ENCODE measurements at places on chromosomes 4 and X.

- DNase-seq: no peak
These were observed 911.2 kb downstream of the FSTL5 start for GRCh38 chr4:161252520-161253141.

GRCh38 chr4:108205859-108206258 is 37.1 kb upstream of the LEF1 start:
- no peak for DNase-seq

- no peak for DNase-seq
These were observed 127.1 kb downstream of the FBXO8 start for GRCh38 chr4:174156239-174156826.

GRCh38 chr4:140312100-140312499 is 61.3 kb upstream of the SCOC start:
- no peak for DNase-seq

DNA sequence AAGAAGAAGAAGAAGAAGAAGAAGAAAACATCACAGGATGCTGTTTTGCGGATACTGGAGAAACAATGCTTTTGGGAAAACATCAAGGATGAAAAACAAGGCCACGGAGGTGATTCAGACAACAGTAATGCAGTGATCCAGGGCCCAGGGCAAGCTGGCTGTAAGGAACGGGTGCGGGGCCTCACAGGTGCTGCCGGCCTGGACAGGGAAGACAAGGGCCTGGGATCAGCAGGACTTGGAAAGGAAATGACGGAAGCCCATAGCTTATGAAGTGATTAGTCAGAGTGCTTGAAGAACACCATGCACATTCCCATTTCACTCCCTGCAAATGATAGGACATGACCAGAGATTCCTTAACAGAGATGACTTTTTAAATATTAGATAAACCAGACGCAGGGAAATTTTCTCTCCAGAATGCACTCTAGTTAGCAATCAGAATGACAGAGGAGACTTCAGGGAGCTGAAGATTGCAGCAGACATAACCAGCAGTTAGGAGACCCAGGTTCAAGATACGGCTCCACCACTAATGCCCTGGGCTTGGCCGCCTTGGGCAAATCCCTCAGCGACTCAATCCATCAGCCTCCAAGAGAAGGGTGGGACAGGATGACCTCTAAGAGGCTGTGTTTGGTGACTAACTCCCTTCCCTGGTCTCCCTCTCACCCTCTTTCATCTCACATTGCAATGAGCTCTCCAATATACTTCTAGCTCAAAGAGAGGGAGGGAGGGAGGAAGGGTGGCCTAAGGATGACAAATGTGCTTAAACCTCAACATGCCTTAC is 54.1 kb downstream of the APBB2 start:
- no peak for DNase-seq

DNA sequence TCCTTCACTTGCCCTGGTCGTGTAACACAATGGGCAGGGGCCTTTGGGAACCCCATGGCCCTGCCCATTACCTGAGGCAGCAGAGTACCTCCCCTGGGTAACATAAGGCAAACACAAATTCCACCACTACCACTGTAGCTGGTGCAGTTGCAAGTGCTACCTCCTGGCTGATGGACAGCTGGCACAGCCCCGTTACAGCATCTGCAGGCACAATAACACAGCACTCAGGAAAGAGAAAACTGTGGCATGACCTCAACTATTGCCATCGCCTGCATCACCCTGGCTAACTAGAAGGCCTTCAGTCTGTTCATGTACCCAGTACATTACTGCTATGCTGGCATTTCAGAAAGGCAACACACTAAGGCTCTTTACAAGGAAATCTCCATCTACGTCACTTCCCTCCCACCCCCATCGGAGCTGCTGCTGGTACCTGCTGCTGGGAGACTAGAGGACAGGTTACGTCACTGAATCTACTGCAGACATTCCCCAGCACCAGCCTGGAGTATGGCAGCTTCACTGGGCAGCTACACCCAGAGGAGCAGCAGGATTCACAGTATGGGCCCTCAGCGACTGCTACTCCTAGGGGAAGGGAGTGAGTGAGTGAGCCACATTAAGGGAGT is 39.4 kb downstream of the ARFIP1 start:
- no peak for DNase-seq

DNA sequence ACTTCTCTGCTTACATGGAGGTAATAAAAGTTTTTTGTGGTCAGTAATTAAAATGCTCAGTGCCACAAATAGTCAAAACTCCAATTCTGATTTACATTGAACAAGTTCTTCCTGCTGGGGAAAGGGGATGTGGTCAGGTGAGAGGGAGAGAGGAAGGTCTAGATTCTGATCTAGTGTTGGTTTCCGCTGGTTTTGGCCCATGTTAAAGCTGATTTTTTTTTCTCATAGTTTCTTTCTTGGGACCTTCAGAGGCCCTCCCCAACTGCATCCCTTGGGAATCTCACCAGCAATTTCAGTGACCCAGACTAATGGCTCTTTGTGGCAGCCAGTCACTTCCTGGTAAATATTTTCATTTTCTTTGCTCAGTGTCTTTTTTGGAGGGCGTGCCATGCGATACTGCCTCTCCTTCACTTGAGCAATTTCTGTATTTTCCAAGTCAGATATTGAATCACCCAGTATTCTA is 332.7 kb downstream of the RAPGEF2 start:
- no peak for DNase-seq

DNA sequence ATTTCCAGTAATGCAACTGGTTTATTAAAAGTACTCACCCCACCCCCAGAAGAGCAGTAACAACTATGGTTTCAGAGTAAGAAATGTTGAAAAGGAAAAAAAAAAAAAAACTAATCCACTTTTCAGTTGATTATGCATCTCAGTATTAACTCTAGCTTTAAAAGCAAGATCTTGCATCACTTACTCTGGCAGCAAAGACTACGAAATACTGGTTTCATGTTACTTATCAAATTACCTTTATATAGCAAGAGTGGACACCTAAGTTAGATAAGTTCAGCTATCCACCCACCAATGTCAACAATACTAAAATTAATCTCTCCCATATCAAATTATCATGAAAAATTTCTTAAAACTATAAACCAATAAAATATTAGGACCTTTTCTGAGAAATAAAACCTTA is 105.0 kb downstream of the ABCB7 start:
- DNase-seq: no peak

DNA sequence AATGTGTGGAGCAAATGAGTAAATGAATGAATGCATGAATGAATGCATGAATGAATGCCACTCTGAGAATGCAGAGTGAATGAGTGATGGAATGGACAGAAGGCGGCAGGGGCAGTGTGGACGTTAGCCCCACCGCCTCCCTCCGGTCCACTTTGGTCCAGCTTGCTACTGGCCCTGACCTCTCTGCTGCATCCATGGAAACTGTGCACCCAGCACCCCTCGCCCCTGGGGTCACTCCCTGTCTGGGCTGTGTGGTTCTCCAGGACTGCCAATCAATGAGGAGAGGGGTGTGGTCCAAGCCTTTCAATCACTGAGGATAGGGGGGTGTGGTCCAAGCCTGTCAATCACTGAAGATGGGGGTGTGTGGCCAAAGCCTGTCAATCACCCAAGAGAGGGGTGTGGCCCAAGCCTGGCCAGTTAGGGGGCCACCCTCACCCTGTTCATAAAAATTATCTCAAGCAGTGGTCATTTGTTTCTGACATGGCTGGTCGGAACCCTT is 39.2 kb upstream of the ASMTL start:
- no peak for DNase-seq

DNA sequence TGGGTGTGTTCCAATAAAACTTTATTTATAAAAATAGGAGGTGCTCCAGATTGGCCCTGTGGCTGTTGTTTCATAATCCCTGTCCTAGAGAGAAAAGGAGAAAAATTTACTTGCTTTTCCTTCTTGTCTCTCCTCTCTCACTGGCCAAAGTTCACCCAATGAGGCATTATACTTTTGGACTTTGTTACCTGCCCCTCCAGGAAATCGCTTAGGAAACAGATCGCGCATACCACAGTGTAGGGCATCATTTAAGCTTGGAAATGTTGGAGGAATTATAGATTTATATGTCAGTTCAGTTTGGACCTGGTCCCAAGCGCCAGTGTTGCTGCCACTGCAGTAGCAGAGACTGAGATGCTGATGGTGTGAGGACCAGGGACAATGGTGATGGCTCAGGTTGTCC is 337.6 kb upstream of the NR3C2 start:
- DNase-seq: no peak

DNA sequence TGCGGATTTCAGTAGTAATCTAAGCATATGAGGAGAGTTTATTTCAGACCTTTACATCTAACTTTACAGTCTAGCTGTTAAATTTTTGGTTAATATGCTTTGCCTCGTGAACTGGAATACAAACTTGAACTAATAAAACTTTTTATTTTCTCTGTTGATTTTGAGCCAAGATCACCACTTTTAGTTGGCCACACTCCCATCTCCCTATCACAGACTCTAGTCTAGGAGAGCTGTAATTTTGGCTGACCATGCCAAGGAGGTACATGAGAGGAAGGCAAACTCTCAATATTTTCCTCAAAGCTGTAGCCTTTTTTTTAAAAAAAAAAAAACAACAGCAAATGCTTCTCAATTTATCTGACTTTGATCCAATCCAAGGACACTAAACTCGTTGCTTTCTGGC is 597.5 kb upstream of the PCDH7 start:
- no peak for DNase-seq

GRCh38 chrX:41389311-41389888 is 55.4 kb downstream of the DDX3X start:
- no peak for DNase-seq

DNA sequence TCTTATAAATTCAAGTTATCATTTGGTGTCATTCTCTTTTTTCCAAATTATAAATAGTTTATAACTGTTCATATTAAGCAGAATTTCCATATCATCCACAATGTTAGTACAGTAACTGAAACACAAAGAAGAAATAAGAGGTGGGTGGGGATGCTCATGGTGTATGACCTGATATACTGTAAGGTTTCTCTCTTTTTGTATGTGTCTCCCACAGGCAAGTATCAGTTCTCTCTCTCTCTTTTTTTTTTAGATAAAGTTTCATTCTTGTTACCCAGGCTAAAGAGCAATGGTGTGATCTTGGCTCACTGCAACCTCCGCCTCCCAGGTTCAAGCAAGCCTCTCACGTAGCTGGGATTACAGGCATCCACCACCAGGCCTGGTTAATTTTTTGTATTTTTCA is 43.7 kb upstream of the UGT2A3 start:
- no peak for DNase-seq

GRCh38 chr4:63790377-63790776 is 618.9 kb downstream of the TECRL start:
- DNase-seq: no peak

DNA sequence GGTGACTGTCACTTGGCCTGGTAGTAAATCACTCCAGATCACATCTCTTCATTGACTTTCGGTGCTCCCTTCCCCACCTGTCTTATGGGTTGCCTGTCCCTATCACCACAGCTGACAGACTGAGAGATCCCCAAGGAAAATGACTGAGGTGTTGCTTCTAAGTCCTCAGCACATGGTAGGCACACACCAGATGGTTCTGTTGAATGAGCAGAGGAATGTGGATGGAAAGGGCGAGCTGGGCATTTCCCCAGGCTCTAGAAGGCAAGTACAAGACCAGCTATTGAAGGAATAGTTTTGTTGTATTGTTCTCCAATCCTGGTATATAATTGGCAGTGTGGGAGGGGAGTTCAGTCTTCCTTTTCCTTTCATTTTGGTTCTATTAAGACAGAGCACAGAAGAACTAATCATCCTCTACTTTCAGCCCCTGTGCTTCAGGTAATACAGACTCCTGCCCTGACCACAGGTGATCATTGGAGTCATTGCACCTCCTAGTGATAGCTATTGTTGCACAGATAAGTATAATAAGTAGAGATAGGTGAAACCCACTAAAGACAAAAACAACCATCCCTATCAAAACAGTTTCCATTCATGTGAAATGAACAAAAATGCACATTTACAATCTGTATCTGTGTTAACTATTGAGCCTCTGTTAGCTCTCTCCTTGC is 158.6 kb downstream of the TRAM1L1 start:
- DNase-seq: no peak

DNA sequence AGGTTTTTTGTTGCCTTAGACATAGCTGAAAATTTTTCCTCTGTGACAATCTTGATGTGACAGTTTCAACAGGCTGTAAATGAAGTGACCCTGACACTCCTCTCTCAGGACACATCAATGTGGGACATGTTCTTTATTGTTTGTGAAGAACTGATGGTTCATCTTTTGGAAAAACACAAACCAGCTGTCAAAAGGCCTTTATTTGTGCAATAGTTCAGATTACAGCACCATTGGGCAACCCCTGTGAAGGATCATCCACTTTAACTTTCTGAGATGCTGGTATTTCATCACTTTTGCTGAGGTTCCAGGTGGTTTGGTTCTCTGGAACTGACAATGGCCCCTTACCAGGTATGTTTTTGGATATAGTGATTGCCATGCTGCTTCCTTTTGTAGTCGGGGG is 40.3 kb downstream of the OSTC start:
- no peak for DNase-seq

DNA sequence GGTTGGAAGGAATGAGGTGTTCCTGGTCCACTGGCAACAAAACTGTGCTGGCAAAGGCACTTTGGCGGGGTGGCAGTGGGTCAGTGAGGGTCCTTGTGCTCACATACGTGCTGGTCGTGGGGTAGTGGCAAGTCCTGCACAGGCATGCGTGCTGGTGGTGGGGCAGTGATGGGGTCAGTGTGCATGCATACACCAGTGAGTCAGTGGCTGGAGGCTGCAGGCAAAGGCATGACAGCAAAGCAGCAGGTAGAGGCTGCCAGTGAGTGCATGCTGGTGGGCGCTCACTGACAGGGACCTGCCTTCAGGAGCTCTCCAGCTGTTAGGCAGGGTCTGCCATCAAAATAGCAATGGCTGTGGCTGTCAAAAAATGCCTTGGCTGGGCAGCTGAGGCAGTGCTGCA is 42.1 kb downstream of the TMPRSS11E start:
- no peak for DNase-seq

DNA sequence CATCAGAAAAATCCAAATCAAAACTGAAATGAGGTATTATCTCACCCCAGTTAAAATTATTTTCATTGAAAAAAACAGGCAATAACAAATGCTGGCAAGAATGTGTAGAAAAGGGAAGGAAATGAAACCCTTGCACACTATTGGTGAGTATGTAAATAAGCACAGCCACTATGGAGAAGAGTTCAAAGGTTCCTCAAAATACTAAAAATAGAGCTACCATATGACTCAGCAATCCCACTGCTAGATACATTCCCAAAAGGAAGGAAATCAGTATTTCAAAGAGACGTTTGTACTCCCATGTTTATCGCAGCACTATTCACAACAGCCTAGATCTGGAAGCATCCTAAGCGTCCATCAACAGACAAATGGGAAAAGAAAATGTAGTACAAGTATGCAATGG is 932.4 kb downstream of the PCDH18 start:
- DNase-seq: no peak

GRCh38 chr4:104740161-104740560 is 245.5 kb upstream of the CXXC4 start:
- no peak for DNase-seq

- DNase-seq: no peak
These were observed 11.6 kb downstream of the USP38 start for GRCh38 chr4:143196323-143196722.

GRCh38 chr4:105887508-105887907 is 7.8 kb upstream of the NPNT start:
- no peak for DNase-seq

- no peak for DNase-seq
These were observed 55.4 kb downstream of the ZCCHC12 start for GRCh38 chrX:118878977-118879376.

- no peak for DNase-seq
These were observed 184.1 kb downstream of the MID1IP1 start for GRCh38 chrX:38985375-38985774.
